ENCODE measurements at places on chromosomes 4 and X. TPM values are rescaled to one million over a fixed set of nuclear protein-coding genes. Genes with fewer than 3 reads are reported as not detected.

FGFR3 gene
- 0.27 TPM for total RNA-seq

GPC4 gene
- not detected for total RNA-seq

- H3K4me3 ChIP-seq: no peak overlapping the region
- no peak for DNase-seq
- no peaks in the 10 kb centered on the region for H3K4me1 ChIP-seq
- no peaks in the 10 kb centered on the region for H3K36me3 ChIP-seq
- H3K27ac ChIP-seq: no peak overlapping the region
- H3K27me3 ChIP-seq: peaks cover 8% of the 10 kb centered on the region
These were observed 113.4 kb upstream of the FAM241A start for GRCh38 chr4:112031712-112032328.

DNA sequence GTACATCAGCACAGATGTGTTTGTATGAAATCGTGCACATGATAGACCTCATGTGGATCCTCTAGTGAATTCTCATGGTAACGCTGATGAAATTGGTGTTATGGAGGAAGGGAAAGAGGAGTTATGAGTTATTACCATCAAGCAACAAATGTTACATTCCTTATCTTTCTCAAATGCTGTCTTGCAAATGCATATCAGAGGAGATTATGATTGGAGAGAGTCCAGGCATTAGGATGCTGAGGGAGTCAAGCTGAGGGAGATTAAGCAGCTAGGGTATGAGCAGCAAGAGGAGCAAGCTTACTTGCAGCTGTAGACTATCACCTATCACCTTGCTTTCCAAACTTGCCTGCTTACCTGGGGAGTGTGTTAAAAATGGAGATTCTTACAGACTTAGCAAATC lies 36.8 kb upstream of the SFRP2 start:
- no peaks in the 10 kb centered on the region for H3K36me3 ChIP-seq
- H3K4me1 ChIP-seq: no peaks in the 10 kb centered on the region
- no peak for DNase-seq
- H3K4me3 ChIP-seq: no peak overlapping the region

All from activated CD4-positive, alpha-beta memory T cell treated with anti-CD3 and anti-CD28 coated beads for 36 hours (primary cell).